ENCODE measurements at places on chromosomes 3 and 15.

GRCh38 chr3:111333642-111334041 lies 208.4 kb upstream of the CD96 start:
- no peak for DNase-seq

DNA sequence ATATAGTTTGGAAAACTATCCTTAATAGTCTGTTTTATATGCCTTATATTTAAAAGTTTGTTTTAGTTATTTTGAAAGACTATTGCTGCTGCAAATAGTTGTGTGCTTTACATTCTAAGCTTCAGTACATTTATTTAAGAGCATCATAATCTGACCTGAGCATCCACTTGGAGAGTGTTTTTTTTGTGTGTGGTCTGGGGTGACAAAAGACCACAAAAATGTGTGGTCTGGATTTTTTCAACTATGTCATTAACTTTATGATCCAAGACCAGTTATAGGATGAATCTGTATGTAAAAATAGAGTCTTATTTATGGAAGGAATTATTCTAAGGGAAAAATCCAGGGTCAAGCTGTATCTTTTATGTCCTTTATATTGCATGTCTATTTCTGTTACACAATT lies 77.4 kb downstream of the SLTM start:
- no peak for DNase-seq

GRCh38 chr3:163450698-163451097 lies 1627.6 kb downstream of the SI start:
- no peak for DNase-seq

DNA sequence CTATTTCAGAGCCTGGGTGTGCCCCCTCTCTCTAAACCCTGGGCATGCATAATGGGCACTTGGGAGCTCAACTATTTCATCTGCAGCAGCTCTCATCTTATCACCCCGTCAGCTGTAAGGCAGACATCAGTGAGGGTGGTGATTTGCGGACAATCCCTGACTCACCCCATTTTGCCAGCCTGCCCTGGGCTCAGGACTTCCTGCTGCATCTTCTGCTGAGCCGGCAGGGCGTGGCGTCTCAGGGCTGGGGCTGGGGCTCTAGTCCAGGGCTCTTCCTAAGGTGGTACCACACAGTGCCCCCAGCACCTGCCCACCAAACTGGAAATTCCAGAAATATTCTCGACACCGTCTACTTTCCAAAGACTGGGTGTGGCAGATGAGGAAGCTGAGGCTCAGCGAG lies 925 bp upstream of the PSTPIP1 start:
- peak; percentile 67 for DNase-seq

- DNase-seq: no peak
These were observed 265.2 kb upstream of the TLE3 start for GRCh38 chr15:70362886-70363285.

DNA sequence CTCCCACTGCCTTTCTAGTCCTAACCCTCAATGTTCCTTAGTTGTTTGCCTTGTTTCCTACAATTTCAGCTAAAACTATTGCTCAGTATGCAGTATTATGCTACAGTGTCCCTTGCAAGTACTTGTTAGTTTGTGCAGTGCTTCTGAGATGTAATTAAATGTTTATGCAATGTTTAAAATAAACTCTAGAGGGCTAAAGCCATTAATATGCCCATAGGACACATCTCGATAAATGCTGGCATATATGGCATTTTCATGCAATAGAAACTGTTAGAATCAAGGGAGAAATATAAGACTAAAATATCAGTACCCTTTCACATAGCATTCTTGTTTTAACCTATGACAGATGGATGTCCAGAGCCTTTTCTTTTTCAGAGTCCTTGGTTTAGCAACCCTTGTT lies 59.8 kb upstream of the ACKR4 start:
- DNase-seq: no peak

DNA sequence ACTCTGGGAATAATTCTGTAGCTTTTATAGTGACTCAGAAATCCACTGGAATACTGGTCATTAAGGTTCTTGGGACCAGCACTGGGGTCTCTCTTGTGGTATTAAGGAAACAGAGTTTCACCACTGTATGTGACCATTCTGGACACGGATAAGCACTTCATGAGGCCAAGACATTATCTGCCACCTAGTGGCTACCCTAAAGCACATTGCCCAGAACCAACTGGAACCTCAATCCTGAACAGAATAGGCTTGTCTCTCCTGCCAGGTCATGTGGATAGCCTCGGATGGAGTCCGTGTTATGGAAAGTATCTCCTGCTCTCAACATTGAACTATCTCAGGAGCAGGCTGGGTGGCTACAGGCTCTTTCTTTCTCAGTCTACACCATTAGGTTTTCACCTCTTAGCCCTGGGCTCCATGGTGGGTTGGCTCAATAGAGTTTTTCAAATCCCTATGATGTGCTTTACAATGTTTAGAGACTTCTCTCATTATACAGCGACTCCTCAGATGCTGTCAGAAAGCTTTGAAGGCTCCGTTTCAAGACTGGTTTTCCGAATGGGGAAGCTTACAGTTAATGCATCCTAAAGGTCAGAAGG lies 167.6 kb upstream of the ST8SIA2 start:
- DNase-seq: no peak

DNA sequence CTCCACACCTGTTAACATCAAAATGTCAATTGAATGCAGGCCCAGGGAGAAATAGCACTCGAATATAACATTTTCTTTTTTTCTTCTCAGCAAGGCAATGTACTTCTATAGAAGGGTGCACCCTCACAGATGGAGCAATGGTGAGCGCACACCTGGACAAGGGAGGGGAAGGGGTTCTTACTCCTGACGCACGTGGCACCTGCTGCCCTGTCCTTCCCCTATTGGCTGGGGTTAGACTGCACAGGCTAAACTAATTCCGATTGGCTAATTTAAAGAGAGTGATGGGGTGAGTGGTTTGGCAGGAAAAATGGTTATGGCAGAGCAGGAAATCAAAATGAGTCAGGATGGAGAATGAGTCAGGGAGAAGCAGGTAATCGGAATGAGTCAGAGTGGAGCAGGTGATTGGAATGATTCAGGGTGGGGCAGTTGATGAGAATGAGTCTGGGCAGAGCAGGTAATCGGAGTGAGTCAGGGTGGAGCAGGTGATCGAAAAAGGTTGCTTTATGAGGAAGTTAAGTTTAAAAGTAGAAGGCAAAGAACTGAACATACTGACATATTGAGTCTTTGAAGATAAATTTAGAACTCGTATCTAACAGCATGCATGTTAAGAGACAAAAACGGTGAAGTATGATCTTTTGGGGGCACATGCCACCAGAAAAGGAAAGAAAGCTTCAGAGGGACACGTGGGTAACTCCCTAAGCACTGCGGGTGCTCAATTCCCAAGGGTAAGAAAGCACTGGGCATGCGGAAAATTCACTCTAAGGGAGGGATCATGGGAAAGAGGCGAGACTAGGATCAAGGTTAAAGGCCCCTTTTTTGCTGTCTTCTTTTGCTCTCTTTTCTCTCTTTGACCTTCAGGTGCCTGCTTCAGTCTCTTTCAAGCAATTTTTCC lies 72.9 kb upstream of the GALNT15 start:
- no peak for DNase-seq

DNA sequence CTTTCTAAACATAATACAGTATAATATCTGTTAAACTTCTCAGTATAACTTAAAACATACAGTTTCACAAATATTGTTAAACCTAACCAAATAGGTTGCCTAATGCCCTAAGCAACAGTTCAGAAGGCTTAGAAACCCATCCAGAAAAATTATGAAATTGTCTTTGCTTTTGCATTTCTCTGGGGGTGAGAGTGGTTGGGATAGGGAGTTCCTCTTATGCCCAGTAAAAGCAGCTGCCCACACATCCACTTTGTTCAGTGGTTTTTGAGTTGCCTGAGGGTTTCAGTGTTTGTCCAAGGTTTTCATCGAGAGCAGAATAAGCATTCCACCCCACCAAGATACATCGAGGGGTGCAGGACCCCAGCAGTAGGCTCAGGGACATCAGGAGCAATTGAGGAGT lies 179.4 kb downstream of the CDIN1 start:
- no peak for DNase-seq

- DNase-seq: no peak
These were observed 35.9 kb upstream of the CHMP2B start for GRCh38 chr3:87191175-87191574.

GRCh38 chr3:179236669-179237301 lies 14.1 kb downstream of the KCNMB3 start:
- no peak for DNase-seq

- DNase-seq: no peak
These were observed 44.7 kb upstream of the C2CD4B start for GRCh38 chr15:62209821-62210220.

DNA sequence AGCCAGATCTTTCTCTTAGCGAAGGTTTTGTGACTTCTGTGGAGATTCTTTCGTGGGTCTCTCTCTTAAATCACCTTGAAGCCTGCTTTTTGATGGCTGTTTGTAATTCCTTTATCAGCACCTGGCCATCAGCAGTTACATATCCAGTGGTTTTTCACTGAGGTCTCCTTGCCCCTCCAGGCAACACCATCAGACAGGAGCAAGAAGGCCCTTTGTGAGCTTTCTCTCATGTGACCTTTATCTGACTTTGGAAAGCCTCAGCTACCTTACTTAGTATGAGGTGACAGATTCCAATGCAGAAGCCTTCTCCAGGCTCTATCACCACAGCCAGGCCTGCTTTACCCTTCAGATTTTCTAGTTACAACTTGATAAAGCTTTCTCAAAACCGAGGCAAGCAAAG lies 30.0 kb upstream of the P3H2 start:
- DNase-seq: no peak

DNA sequence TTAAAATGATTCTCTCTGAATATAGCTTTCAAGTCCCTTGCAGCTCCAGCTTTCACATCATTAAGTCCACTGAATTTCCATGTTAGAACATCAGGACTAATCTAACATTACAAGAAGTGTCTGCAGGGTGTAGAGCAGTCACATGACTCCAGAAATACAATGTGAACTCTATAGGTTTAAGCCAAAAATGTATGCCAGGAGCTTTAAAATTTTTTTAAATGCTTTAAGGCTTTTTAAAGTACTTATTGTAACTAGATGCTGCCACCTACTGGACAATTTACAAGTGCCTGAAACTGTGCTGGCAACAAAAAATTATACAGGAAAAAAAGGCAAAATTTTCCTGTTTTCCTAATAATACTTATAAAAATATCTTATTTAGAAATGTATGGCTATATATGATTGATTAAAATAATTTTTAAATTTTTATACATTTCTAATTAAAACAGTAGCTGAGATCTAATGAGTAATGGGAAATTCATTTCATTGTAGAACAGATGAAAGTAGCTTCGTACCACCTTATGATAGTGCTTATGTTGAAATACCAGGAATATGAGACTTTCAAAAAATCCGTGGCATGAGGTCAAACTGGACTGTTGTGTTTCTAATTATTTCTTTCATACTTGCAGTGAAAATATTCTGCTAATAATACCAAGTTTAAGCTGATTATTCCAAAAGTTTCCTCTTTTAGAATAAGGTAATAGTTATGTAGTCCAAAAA lies 25.7 kb downstream of the FSIP1 start:
- DNase-seq: no peak

GRCh38 chr3:58530354-58530865 lies 6.6 kb downstream of the ACOX2 start:
- DNase-seq: no peak

- DNase-seq: no peak
These were observed 29.5 kb upstream of the SEMA4B start for GRCh38 chr15:90171623-90172022.

- DNase-seq: no peak
These were observed 66.9 kb downstream of the TLE3 start for GRCh38 chr15:70030851-70031250.

DNA sequence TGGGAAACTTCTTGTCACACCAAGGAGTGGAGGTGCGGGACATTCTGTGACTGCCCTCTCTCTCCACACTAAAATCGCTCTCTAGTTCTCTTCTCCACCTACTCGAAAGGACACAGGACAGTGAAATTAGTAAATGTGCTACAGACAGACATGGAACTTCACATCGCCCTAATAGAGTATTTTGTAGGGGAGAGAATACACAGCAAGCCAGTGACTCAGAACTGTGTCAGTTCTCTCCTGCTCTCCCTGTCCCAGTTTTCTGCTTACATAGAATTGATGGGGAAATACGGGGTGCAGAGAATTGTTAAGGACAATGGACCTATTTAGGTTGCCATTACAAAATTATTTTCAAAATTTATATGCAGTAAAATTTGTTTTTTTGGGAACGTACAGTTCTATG lies 159.6 kb upstream of the GADL1 start:
- no peak for DNase-seq

- DNase-seq: peak; percentile 30
These were observed 112.1 kb upstream of the ICE2 start for GRCh38 chr15:60590935-60591495.

- DNase-seq: no peak
These were observed 18.4 kb upstream of the OPA1 start for GRCh38 chr3:193574488-193575070.

GRCh38 chr3:183427196-183427875 lies 1.1 kb downstream of the MCF2L2 start:
- no peak for DNase-seq

DNA sequence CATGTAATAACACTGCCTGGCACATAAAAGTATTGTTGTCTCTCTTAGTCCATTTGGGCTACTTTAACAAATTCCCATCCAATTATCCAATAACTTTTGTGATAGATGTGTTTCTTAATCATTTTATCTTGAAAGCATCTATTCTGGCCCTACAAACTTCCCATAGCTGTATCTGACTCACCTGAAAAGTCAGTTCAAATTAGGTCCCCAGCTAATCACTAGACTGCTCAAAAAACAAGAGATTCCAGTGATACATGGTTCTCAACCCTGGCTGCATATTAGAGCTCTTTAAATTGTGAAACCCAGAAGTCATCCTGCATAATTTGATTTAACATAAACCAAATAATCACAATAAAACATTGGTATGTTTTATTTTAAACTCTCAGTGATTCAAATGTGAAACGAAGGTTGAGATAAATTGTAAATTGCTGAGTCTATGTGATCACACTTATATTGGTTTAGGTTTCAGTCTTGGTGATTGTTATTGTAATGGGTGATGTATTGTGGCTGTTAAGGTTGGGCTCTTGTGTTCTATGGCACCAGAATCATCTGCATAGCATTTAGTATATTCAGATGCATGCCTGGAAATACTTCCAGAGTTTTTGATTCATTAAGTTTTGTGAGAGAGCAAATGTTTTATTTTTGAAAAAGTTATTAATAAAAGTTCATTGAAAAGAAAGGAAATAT lies 268.9 kb upstream of the KCNMB2 start:
- DNase-seq: no peak

GRCh38 chr3:45355351-45355750 lies 33.0 kb upstream of the LARS2 start:
- DNase-seq: no peak
